ENCODE measurements at places on chromosomes 3 and 15.

DNA sequence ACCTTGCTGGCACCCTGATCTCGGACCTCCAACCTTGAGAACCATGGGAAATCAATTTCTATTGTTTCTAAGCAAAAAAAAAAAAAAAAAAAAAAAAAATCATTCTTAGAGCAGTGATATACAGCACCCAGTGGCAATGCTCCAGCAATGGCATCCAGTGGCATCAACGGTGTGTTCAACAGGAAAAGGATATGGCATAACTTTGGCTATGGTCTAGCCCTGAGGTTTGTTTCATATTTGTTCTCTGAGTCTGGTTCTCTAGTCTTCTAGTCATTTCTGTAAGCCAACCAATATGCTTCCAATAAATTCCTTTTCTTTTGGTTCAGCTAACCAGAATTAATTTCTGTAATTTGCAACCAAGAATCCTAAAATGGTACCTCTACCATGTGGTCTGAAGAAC lies 19.2 kb downstream of the DENND4A start:
- no peak for DNase-seq

DNA sequence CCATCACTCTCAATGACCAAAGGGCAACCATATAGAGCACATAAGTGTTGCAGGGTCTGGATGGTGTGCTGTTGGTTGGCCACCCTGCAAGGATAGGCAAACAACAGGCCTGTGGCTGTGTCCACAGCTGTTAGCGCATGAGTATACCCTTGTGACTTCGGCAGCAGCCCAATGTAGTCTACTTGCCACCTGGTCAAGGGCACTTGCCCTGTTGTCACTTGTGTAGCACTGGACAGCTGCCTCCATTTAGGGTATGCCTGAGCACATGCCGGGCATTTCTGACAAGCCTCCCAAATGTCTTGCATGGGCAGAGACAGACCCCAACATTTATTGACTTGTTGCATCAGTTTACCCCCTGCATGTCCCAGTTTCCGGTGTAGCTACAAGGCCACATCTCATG lies 12.8 kb downstream of the CCRL2 start:
- no peak for DNase-seq

GRCh38 chr3:8822141-8822540 lies 52.7 kb upstream of the OXTR start:
- DNase-seq = no peak

GRCh38 chr3:147090461-147090860 lies 315.9 kb downstream of the ZIC4 start:
- DNase-seq = no peak

GRCh38 chr15:90718232-90718631 lies 1.1 kb downstream of the BLM start:
- no peak for DNase-seq

DNA sequence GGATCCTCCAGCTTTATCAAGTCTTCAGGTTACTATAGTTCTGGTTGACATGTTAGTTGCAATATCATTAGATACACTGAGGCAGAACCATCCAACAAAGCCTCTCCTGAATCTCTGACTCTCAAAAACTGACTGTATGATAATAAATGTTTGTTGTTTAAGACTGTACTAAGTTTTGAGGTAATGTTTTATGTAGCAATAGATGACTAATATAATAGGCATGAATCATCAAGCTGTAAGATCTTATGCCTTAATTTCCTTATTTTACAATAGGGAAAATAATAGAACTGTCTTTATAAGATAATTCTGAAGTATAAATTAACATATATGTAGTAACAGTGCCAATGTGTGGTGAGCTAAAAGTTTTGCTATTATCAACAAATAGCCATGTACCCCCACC lies 88.9 kb upstream of the TBC1D5 start:
- no peak for DNase-seq
